Kidney (tissue), 22 donors: ENCODE measurements at places on chromosomes 11 and 22. TPM values are rescaled to one million over a fixed set of nuclear protein-coding genes. Genes with fewer than 3 reads are reported as not detected.

Gene PACSIN3
- total RNA-seq, result 15.1 TPM

Gene UBTFL1
- total RNA-seq, result not detected

Gene TTC36
- total RNA-seq, result 1.1 TPM

Gene OR6A2
- 0.25 TPM for total RNA-seq

Gene FBXO3
- 40.4 TPM for total RNA-seq

Gene PIH1D2
- total RNA-seq, result 7.5 TPM

Gene UBQLNL
- 0.69 TPM for total RNA-seq

Gene CCDC85B
- 26.1 TPM for total RNA-seq

Gene CRYBB1
- total RNA-seq, result 1.7 TPM

Gene OR52I1
- total RNA-seq, result not detected

Gene NAALADL1
- total RNA-seq, result 9.4 TPM

Gene SCN2B
- 0.25 TPM for total RNA-seq

Gene BTBD18
- total RNA-seq, result not detected

Gene OR52A1
- not detected for total RNA-seq

Gene TOM1
- 68.2 TPM for total RNA-seq

Gene IFITM1
- total RNA-seq, result 440 TPM

Gene CEP126
- 5.3 TPM for total RNA-seq

Gene POGLUT3
- total RNA-seq, result 22.0 TPM

DNA sequence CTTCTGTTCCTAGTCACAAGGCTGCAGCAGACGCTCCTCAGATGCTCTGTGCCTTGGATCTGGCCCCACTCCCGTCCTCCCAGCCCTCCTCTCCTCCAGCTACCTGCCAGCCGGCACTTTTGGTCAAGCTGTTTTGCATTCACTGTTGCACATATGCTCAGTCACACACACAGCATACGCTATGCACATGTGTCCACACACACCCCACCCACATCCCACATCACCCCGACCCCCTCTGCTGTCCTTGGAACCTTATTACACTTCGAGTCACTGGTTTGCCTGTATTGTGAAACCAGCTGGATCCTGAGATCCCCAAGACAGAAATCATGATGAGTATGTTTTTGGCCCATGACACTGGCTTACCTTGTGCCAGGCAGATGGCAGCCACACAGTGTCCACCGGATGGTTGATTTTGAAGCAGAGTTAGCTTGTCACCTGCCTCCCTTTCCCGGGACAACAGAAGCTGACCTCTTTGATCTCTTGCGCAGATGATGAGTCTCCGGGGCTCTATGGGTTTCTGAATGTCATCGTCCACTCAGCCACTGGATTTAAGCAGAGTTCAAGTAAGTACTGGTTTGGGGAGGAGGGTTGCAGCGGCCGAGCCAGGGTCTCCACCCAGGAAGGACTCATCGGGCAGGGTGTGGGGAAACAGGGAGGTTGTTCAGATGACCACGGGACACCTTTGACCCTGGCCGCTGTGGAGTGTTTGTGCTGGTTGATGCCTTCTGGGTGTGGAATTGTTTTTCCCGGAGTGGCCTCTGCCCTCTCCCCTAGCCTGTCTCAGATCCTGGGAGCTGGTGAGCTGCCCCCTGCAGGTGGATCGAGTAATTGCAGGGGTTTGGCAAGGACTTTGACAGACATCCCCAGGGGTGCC lies 109.8 kb downstream of the BCR start:
- DNase-seq, result peak; percentile 71

DNA sequence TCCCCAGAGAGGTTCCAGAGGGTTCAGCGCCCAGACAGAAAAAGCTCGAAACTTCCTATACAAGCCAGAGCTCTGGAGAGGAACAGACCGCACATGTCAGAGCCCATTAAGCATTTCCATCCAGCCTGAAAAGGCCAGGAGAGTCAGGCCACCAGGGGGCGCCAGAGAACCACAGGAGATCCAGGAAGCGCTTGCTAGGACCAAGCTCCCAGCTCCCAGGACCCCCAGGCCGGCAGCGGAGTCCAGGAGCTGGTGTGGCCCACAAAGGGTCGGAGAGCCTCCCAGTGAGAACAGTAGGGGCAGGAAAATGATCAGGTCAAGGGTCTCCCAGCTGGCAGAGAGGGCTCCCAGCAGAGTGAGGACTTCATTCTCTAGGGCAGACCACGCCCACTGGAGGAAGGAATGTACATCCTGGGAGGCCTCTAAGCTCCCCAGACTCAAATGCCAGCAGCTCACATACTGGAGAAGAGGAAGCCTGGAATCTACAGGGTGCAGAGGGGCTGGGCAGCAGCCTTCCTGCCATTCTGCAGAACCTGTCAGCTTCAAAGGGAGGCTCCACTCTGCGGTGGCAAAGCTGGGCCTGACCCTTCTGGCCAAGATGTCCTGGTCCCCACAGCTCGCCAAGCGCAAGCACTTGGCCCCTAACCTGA lies 2.1 kb upstream of the MEI1 start:
- DNase-seq, result peak; percentile 97

DNA sequence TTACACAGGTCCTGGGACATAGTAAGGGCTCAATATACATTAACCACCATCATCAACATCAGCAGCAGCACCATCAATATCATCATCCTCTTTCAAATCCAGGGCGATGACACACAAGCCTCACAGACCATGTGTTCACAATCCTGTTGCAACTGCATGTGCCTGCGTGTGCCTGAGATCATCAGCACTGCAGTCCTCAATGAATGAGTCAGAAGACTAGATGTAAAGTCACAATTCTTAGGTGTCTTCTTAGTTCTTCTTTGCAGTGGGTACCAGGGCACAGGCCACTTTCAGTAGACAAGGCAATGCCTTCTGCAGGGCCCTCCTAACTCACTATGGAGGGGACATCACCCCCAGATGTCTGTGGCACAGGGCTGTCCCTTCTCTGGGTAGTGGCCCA lies 111.1 kb downstream of the MYO18B start:
- DNase-seq, result no peak

DNA sequence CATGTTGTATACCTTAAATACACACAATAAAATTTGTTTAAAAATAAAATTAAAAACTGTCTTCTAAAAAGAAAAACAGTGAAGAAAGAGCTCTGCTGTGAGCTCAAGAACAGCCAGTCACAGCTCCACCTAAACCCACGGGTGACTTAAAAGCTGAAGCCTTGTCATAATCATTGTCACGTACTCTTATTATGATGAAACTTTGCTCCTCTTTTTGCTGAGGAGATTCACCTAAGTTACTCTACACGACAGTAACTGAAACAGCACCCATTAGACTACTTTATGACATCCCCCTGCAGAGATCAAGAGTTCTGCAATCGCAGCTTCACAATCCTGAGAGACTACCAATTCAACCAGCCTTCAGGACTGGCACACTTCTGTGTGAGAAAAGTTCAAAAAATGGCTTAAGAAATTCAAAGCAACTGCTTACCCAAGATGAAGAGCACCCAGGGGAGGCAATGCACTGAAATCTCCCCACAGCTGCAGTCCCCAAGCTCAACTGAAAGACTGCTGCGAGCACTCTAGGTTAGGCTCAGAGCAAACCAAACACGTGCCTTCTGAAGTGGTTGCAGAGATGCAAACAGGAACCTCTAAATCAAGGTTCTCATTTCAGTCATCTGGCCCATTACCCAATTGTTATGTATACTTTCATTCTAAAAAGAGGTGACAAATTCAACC lies at the start of gene JAML:
JAML (minus strand) TSS at position 501 of the 678 bp plus-strand sequence. CDS start 10,145 bp downstream, outside the sequence.
- no peak for DNase-seq

GRCh38 chr22:50526834-50527801 lies 1.7 kb upstream of the SCO2 start:
- no peak for DNase-seq

GRCh38 chr11:17313349-17314231 lies 37.1 kb downstream of the NUCB2 start:
- DNase-seq, result no peak

GRCh38 chr22:45441138-45441537 lies 27.6 kb downstream of the RIBC2 start:
- peak; percentile 78 for DNase-seq

GRCh38 chr22:22935056-22935545 lies 47.5 kb downstream of the IGLL5 start:
- DNase-seq, result no peak

DNA sequence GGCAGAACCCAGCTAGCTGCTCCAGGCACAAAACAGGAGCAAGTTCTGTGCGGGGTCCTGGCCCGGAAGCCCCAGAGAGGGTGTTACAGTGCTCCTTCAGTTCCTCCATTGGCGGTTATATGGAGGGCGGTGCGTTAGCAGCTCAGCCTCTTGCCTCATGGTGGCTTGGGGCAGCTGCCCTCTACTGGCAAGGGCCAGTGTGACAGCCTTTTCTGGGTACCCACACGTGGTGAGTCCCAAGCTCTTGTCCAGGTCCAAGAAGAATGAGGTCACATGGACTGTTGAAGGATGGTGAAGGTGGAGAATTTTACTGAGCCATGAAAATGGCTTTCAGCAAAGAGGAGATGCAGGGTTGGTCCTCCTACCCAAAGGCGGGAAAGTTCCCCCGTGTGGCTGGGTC lies 100.5 kb downstream of the WT1 start:
- peak; percentile 52 for DNase-seq

DNA sequence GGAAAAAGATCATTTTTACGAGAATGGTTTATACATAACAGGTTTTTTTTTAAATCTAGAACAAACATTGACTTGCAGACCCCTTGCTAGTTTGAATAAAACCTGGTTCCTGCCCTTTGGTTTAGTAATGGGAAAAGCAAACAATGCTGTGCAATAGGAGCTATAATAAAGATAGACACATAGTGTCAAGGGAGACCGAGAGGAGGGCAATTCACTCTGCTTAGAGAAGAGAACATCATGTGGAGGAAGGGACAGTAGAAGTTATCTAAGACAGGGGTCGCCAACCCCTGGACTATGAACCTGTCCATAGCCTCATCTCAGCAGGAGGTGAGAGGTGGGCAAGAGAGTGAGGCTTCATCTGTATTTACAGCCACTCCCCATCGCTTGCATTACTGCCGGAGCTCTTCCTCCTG lies 7.0 kb upstream of the RDX start:
- no peak for DNase-seq

DNA sequence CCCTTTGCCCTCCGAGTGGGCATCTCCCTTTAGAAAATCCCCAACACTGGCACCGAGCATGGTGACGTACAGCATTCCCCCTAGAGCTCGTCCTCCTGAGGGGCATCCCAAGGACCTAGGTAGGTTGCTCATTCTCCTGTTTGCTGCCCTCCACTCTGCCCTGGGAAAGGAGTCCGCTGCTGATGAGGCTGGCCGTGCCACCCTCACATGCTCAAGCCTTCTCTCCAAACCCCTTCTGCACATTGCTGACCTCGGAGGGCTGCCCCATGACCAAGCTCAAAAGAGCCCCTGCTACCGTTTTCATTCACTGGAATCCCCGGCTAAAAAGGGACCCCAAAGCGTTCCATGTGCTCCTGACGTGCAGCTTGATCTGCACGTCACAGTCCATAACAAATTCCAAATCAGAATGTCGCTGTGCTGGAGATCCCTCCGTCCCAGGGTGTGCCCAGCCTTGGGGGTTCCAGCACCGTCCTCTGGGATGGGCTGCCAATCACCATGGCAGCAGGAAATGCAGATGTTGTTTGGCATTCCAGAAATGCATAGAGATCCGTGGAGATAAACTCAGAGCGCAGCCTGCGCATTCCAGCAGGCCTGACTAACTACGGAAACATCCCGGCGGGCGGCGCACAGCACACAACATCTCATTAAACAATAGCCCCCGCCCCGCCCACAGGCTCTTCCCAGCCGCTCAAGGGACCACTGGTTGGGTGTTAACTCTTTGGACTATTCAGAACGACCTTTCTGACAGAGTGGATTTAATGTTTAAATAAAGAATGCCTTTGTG lies 26.3 kb upstream of the GNB1L start:
- peak; percentile 84 for DNase-seq

GRCh38 chr11:72012897-72013721 lies 14.4 kb downstream of the IL18BP start:
- DNase-seq, result peak; percentile 85

- no peak for DNase-seq
These were observed 14.6 kb downstream of the PPME1 start for GRCh38 chr11:74185695-74186094.

DNA sequence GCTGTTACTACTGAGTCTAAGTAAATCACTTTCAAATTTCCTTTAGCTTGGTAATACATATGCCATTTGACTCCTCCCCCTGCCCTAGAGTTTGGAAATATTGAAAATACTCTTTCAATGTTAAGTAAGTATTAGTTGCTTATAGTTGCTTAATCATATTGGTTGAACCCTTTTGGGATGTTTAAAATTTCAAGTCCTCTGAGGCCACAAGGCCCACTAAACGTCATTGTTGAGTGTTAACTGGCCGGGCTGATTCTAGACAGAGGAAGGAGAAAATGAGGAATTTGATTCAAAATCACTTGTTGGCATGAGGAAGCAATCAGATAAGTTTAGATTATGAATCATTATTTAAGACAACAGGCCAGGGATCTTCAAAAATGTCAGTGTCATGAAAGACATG lies 8.5 kb downstream of the NAV2 start:
- DNase-seq, result no peak

DNA sequence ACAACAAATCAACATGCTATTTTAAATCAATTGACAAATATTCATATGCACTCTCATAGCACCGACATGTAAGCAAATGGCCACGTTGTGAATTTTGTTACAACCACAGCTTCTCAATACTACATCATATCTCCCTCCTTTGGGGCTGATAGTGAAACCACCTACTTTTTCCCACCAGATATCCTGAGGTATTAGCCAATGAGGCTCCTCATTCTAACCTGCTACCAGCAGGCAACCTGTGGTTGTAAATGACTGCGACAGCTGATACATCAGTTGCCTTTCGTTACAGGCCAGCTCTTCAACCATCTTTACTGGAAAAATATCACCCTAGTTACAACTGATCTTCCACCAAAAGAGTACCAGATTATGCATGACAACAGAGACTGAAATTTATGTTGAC lies 3.7 kb upstream of the XKR3 start:
- DNase-seq, result no peak

GRCh38 chr11:67113231-67113721 lies 5.8 kb upstream of the KDM2A start:
- no peak for DNase-seq

DNA sequence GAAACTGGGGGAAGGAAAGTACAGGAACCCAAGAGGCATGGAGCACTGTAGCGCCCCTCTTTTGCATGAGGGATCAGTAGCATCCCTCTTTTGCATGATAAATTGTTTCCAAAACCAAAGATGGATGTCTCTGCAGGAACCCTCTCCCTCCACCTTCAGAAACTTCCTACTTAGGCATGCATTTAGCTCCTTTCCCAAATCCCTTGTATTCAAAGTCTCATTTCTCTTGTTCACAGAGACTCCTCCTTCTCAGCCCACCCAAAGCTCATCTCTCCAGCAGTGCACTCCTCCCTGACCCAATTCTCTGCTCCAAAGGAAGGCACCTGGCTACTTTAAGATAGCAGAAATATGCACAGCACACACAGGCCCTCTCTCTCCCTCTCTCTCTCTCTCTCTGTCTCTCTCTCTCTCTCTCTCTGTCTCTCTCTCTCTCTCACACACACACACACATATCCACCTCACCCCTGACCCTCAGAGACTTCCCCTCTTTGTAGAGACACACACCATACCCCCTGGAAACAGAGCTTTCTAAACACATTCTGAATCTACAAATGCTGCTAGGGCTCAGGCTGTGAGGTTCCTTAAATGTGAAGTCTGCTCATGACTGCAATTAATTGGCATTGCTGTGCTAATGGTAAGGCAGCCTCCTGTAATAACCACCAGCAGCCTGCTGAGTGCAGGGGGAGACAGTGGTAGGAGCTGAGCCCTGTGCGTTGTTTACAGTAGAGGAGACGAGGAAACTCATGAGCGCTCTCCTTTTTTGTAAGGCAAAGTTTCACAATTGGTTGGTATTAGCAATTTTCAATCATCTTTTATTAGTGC lies 519.6 kb downstream of the NTM start:
- DNase-seq, result peak; percentile 38

- DNase-seq, result peak; percentile 88
These were observed 38.6 kb downstream of the ETS1 start for GRCh38 chr11:128548649-128549255.
